ENCODE measurements at places on chromosomes 7 and 10.

- DNase-seq, result no peak
Observed at GRCh38 chr7:37604078-37604477, 79.5 kb upstream of the GPR141 start.

- DNase-seq, result no peak
Observed at GRCh38 chr10:69915215-69915560, 113.5 kb downstream of the COL13A1 start.

DNA sequence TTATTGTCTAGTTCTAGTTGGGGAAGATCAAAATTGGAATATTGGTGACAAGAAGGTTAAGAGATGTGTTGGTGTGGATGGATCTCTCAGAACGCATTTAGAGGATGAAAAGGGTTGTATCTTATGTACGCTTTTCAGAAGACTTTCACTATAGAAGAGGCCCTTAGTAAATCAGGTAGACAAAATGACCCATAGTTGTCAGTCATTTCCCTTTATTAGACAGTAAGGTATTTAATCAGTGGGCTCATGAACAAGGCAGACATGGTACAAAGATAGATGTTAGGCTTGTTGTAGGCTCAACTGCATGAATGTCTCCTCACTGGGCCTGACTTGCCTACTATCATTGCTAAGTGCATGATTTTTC is 359.2 kb downstream of the PHF14 start:
- no peak for DNase-seq

DNA sequence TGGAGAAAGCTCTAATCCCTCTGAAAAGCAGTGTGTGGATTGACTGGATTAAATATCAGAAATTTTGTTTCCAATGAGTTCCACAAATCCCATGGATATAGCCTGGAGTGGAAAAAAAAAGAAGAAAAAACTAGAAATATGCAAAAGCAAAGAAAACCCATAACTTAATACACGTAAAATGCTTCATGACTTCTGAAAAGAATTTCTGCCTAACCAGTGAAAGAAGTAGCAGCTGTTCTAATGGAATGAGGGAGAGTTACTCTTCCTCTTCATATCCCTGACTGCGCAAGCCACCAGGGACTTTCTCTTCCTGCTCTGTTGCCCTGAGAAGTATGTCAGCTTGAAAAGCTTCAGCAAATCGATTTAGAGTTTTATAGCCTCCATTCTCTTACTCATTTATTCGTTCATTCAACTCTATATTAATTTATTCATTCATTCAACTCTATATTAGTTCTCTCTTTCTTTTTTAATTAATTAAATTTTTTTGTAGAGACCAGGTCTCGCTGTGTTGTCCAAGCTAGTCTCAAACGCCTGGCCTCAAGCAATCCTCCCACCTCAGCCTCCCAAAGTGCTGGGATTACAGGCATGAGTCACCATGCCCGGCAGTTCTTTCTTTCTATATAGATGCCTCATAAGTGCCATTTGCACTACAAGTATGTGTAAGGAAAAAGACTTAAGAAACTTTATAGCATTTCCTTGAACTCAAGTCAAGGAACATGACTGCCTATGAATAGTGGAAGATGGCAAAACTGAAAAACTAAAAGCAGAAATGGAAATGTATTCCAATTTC is 447.3 kb upstream of the NRP1 start:
- DNase-seq, result no peak

- DNase-seq, result no peak
Observed at GRCh38 chr10:5527332-5528200, 2.8 kb downstream of the CALML3 start.

GRCh38 chr10:78042058-78042751 is 8.5 kb downstream of the RPS24 start:
- no peak for DNase-seq

DNA sequence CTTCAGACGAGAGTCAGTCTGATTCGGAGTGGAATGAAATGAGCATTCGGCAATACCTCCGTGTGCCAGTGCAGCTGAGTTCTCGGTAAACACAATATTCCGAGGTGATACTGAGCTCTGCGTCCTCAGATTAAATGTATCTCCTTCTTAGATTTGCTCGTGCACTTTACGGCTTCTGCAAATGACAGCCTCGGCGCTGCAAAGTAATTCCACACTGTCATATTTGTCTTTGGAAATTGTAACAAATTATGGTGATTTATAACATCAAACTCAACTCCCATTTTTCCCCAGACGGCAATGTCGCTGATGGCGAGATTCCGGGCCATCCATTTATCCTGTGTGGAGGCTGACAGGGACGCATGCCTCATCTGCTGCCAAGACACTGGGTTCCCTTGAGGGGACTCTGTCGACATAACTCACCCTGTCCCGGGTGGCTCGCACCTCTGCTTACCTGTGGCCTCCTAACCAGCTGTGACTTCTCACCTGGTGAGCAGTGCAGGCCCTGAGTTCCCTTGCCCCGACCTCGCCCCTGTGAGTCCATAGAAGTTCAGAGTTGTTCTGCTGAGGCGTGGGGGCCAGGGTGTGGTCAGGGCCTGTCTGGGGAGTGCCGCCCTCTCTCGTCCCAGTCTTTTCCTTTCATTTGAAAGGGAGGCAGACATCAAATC is 201.9 kb downstream of the ADARB2 start:
- DNase-seq, result no peak

GRCh38 chr10:46560381-46560780 is 3.9 kb upstream of the GPRIN2 start:
- DNase-seq, result no peak

DNA sequence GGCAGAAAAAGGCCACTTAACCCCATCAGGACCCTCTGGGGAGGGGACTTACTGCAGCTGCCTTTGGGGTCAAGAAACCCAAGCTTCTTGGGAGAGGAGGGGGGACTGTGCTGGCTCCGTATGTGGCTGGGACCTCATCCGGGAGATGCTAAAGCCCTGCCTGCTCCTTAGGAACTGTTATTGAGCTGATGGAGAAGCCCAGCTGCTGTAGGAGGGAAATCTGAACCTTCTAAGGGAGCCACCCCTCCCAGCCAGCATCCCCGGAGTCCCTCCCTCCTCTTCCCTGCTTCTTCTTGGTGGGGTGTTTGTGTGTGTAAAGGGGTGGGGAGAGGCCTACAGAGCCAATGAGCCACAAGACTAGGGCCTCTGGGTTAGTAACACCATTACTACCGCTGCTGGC is 8.2 kb downstream of the KCNIP2 start:
- no peak for DNase-seq

DNA sequence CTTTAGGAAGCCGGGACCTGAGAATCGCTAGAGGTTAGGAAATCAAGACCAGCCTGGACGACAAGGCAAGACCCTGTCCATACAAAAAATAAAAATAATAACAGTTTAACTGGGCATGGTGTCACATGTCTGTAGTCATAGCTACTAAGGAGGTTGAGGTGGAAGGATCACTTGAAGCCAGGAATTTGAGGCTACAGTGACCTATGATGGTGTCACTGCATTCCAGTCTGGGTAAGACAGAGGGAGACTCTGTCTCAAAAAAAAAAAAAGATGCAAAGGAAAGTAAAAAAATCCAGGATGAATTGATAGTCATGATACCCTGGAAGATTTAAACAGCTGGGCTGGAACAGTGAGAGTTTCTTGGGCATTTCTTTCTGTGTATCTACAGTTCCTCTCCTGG is 463.2 kb downstream of the GALNT17 start:
- DNase-seq, result no peak

- no peak for DNase-seq
Observed at GRCh38 chr7:87003872-87004798, 55.3 kb downstream of the ELAPOR2 start.

DNA sequence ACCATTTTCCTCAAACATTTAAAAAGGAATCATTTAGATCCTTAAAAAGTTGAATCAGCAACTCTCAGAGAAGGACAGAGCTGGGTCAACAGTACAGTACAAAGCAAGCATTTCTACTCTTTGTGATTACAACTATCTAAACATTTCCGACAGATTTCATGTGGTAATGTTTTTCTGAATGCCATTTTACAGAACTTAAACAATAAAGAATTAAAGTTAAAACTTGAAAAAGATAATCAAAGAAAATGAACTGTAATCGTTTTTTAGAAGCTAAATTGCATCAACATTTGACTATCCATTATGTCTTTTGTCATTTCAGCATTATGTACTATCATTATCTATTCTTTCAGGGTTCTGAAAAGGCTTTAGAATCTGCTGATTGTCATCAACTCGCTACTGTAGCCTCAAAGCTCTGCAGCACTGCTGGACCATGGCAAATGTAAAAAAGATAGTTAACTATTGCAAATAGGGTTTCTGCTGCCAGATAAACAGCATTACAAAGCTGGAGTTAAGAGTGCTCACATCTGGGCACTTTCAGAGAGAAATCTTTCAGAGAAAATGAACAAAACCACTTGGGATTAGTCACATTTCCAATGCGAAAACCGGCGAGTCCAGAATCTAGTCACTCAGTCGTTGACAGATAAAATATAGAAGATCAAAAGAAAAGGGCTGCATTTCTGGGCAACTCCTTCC is 160.4 kb upstream of the LAMB4 start:
- DNase-seq, result no peak

- DNase-seq, result no peak
Observed at GRCh38 chr7:152862856-152863255, 103.3 kb downstream of the ACTR3B start.

DNA sequence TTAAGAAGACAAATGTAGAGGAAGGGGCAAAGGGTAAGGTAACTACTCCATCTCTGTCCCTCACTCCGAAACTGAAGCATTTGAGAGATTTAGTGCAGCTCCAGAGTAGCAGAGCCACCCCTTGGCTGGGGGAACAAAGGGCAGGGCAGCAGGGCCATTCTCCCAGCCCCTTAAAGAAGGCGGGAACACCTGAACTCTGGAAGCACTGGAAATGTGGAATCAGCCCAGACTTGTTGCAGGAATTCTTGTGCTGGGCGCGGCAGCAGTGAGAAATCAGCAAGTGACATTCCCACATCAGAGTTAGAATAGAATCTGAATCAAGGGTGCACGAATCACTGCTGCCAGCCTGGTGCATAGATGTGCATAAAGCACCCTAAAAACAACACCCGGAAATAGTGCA is 34.4 kb upstream of the GRM8 start:
- no peak for DNase-seq

- no peak for DNase-seq
Observed at GRCh38 chr10:70901276-70901878, 13.0 kb upstream of the PCBD1 start.

DNA sequence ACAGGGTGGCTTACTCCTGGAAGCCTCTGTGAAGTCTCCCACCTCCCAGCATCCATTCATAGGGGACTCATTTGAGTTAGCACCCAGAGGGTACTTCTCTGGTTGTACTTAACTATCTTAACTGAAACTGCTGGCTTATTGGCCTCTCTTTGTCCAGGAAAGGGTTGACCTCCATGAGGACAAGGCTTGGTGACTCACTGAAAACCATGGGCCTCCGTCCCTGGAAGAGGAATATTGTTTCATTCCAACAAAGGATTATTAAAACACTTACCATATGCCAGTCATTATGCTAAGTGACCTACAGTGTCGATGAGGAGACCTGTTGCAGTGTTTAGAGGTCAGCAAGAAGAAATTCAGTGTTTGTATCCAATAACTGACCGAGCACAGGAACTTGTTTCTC is 175.9 kb downstream of the PLPP4 start:
- DNase-seq, result no peak

- DNase-seq, result no peak
Observed at GRCh38 chr7:116631676-116632075, 40.3 kb upstream of the MET start.

- no peak for DNase-seq
Observed at GRCh38 chr10:100345570-100346330, 1.3 kb upstream of the SCD start.

DNA sequence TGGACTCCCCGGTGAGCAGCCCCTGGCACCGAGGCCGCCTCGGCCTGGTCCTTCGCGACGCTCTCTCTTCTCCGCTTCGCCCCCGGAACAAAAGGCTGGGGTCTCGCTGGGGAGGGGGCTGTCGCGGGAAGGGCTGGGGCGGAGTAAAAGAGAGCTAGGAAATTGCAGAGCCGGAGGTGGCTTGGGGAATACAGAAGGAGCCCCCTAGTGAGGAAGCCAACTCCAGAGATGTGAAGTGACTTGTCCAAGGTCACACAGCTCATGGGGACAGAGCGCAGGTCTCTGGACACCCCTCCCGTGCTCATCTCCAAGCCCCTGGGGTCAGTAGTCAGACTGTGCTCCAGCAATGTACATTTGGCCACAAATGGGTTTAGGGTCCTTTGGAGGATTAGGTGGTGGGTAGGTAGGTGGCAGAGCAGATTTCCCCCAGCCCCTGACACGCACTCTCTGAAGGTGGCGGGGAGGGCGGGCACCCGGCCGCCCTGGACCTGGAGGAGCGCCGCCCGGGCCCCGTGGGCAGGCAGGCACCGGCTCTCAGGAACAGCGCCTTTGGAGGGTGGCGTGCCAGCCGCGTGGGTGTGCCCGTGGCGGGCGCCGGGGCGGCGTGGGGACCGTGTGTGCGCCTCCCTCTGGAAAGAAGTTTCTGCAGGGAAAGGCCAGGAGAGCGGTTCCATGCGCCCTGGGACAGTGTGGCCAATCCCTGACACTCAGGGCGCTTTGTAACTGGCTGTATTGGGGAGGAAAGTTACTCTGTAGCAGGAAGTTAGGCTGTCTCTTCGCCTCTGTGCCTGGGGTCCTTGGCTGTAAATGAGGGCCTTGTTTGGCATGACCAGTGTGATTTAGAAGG is 910 bp downstream of the WIPF3 start:
- no peak for DNase-seq

GRCh38 chr10:106857213-106857612 is 307.3 kb downstream of the SORCS1 start:
- DNase-seq, result no peak

DNA sequence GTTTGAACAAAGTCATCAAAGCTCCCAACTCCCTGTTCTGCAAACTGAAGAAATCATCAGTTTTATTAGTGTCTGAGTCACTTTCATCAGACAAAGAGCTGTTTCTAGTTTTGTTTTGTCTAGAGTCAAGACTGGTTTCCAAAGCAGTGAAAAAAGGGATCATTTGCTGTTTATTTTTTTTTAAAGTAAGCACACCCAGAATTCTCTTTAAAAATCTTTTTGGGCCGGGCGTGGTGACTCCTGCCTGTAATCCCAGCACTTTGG is 972.0 kb upstream of the CELF2 start:
- DNase-seq, result no peak

DNA sequence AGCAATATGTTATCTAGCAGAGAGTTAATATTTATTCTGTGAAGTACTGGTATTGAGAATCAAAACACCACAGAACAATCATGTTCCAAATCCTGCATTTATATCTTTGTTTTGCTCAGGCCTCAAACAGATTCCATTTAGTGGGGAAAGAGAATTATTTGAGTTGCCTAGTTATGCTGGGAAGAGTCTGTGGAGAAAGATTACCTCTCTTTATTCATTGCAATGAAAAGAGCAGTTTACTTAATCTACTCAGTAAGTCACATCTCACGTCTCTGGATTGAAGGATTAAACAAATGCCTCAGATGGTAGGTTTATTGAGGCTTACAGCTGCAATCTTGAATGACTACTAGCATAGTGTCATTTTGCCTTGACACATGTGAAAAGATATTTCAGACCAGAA is 76.4 kb downstream of the RUNDC3B start:
- no peak for DNase-seq
